ENCODE measurements at places on chromosomes 5 and 9.

- DNase-seq, result no peak
Measured at GRCh38 chr5:76125346-76125745, 42.2 kb downstream of the SV2C start.

DNA sequence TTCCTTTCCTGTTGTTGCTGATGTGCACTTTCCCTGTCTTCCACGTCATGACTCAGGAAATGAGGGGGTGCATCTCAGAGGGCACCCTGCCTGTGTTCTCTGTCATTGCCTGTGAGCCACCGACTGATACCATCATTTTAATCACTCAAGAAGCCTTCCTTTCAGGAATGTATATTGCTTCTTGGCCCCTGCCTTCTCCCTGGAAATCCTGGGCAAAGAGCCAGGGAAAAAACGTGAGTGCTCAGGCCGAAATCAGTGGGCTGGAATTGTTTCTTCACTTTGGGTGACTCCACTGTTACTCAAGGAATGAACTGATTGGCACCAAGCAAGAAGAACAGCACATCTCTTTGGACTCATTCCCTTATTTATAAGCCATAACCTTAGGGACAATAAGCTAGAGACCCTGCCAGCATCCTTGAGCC lies 126.1 kb downstream of the SNX18 start:
- DNase-seq, result no peak

DNA sequence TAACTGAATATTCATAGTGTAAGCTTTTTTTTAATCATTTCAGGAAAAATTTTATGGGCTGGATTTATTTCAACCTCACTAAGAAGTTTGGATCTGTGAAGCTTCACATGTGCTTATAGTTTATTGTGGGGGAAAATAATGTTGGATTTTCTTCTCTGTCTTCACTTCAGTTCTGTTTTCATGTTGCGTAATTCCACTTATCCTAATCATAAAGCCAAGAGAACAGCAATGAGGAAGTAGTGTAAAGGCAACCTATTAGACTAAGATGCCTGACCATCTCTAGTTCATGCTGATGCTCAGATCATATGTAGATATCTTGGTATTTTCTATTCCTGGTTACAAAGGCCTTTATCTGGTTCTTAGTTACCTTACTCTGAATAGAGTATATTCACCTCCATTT lies 50.0 kb downstream of the CD180 start:
- DNase-seq, result no peak

DNA sequence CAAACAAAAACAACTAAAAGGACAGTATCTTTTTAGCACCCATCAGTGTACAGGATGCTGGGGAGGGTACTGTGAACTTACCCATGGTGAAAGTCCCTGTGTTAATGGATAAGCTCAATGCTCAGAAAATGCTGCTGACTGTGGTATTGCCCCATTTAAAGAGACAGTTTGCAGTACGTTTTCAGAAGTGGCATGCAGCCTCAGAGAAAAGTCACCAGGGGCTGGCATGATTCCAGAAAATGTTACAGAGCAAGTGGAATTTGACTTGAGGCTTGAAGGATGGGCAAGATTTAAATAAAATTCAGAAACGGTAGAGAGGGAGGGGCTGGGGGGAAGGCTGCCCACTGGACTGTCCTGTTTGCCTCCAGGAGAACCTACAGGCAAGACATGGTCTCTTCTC lies 7.2 kb downstream of the S1PR3 start:
- no peak for DNase-seq

GRCh38 chr5:92567831-92568450 lies 1013.1 kb downstream of the NR2F1-AS1 start:
- no peak for DNase-seq

DNA sequence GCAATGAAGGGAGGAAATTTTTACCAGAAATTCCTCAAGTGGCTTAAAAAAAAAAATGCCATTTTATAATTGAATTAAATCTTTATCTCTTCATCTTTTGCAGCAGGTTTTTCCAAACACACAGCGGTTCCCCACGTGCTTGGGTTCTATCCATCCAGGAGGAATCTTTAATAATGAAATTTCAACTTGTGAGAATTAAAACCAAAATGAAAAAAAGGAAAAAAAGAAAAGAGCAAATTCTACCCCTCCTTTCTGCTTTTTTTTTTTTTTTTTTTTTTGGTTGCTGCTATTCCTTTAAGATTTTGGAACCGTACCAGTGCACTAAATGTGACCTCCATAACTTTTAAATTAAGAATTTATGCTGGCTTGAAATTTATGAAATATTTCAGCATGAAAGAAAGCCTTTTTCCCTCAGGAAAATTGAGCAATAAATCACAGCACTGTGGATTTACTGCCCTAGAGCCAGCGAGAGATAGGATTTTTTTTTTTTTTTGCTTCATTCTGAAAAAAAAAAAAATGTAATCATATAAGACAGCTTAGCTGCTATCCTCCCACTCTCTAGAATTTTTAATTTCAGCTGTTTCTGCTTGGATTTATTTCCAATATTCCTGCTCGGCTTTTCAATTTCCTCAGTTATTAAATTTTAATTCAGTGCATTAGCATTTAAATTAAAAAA lies 88.5 kb downstream of the ZNF618 start:
- DNase-seq, result no peak

- DNase-seq, result no peak
Measured at GRCh38 chr5:143879646-143880045, 67.7 kb downstream of the HMHB1 start.

DNA sequence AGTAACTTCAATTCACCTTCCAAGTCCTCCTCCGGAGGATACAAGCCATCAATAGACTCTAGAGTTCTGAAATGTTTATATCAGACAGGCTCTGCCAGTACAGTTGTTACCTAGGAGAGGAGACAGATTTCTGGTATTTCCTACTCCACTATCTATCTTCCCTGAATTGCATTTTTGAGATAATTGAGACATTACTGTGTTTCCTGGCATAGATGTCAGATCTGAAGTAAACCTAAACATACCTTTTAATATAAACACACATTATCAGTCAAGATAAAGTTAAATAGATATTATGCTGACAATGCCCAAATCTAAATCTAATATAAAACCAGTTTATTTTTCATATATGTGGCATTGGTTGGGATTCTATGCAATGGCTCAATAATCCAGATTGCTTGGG lies 8.2 kb upstream of the TYRP1 start:
- DNase-seq, result no peak

DNA sequence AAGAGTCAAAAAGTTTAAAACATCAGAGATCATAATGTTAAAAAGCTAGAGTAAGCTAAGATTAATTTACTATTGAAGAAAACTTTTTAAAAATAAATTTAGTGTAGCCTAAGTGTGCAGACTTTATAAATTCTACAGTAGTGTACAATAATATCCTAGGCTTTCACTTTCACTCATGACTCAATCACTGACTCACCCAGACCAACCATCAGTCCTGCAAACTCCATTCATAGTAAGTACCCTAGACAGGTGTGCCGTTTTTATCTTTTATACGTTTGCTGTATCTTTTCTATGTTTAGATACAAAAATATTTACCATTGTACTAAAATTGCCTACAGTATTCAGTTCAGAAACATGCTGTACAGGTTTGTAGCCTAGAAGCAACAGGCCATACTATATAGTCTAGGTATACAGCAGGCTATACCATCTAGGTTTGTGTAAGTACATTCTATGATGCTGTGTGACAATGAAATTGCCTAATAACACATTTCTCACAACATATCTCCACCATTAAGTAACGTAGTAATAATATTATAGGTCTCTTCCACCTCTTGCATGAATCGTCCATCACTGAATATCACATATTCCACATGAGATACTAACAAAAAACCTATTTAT lies 59.2 kb downstream of the MEGF9 start:
- DNase-seq, result no peak

GRCh38 chr5:32193591-32193990 lies 19.5 kb upstream of the GOLPH3 start:
- peak; percentile 100 for DNase-seq

GRCh38 chr9:14400658-14400995 lies 86.7 kb upstream of the NFIB start:
- DNase-seq, result peak; percentile 75

DNA sequence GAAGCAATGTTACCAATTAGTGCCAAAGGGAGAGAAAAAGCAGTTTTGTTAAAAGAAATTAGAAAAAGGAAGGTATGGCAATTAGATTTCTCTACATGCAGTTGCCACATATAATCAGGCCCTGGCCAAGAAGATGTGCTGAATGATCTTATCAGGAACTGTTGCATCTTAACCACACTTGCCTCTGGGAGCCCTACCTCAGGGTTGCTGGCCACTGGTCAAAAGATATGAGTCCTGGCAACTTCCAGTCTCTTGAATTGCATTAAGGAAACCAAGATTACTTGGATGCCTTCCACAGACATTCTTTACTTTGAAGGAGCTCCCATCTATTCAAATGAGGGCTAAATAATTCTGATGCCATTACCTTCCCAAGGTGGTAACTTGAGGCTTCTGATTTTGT lies 60.4 kb downstream of the TNC start:
- DNase-seq, result no peak

DNA sequence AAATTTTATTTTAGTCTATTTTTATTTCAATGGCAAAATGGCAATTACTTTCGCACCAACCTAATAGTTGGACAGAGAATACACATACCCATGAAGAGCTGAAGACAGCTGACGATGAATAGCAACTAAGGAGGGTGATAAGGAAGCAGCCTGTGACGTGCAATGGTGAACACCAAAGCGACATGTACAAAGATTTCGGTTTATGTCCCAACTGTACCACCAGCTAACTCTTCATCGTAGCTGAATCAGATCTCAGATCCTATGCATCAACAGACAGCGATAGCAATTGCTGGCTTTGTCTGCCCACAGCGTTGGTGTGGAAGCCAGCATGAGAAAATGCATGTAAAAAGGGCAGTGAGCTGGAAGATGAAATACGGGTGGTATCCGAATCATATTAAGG lies 130.6 kb upstream of the ANKH start:
- no peak for DNase-seq

- DNase-seq, result no peak
Measured at GRCh38 chr5:9046756-9047481, 499.0 kb downstream of the SEMA5A start.

DNA sequence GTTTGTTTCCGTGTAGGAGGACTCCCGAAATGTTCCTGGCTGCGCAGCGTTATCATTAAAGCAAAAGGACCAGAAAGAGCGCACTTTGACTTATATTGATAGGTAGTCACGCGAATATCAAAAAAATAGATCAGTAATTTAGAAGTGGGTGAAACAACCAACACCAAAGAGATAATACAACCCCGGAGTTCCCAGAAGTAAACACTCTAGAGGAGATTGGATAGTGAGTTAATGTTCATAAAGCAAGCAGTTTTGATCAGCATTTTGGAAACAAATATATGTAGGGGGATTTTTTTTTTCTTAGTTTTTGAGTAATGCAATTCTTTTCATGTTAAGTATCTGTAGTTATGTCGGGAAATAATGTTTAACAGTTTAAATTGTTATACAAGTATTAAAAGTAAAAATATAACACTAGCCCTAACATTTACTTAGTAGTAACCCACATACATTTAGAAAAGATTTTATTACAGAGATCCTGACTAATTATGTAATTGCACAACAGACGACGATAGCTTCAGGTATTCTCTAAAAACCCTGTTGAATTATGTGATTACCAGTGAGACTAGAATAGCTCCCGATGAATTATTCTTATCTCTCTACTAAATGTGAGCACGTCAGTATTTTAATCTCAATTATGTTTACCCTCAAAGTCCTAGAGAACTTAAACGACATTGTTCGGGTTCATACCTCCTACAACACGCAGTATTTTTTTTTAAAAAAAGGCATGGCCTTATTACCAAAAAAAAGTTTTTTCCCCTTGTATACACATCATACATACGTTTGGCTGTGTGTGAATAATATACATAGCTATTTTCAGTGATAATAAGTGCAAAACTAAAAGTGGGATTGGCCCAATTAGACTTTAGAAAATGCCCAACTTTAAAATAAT lies 9.4 kb upstream of the NFIB start:
- no peak for DNase-seq

GRCh38 chr9:123174887-123175518 lies 93.4 kb downstream of the STRBP start:
- DNase-seq, result no peak

DNA sequence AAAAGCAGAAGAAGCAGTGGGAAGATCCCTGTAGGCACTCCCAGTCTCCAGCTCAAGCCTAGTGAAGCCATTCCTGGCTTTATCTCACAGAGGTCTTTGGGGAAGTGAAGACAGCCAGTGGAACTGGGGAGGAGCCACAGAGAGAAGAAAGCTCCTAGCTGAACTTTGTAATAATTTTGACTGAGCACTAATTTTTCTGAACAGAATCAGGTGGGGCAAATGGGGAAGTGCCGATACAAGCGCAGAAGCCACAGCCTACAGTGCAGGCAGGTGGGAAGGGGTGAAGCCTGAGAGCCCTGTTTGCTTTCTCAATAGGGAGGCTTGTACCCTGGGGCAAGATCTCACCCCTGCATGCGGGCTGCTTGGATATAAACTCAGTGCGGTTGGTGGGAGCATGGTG lies 48.4 kb upstream of the SNAPC3 start:
- DNase-seq, result no peak

DNA sequence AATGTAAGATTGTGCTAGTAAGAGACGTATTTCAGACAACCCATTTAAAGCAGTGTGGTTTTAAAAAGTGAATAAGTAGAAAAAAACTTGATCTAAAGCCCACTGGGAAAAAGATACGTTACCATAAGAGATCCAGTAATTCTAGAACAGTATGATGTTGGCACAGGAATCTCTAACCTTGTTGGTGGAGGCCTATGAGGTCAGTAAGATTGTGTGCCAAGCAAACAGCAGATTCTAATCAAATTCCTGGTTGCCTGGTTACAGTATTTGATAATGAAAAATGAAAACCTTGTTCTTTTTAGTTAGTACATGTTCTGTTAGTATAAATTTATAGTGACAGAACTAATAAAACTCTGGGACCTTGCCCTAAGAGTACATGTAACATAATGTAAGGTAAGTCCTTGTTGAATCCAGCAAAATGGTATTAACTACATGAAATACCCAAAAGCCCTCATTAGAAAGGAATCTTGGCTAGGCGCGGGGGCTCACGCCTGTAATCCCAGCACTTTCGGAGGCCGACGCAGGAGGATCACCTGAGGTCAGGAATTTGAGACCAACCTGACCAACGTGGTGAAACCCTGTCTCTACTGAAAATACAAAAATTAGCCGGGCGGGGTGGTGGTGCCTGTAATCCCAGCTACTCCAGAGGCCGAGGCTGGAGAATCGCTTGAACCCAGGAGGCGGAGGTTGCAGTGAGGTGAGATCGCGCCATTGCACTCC lies 33.2 kb upstream of the DMXL1 start:
- no peak for DNase-seq

DNA sequence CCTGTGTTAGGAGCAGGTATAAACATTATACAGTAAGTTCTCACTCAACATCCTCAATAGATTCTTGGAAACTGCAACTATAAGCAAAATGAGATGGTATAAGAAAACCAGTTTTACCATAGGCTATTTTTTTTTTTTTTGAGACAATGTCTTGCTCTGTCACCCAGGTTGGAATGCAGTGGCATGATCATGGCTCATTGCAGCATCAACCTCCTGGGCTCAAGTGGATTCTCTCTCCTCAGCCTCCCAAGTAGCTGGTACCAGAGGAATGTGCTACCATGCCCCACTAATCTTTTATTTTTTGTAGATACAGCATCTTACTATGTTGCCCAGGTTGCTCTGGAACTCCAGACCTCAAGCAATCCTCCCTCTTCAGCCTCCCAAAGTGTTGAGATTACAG lies 50.1 kb upstream of the ADRB2 start:
- DNase-seq, result no peak

GRCh38 chr5:165328846-165329245 lies 1823.4 kb downstream of the MAT2B start:
- DNase-seq, result no peak

All from NCI-H2081 treated with DMSO at 0.1 percent for 48 hours (cell line).